ENCODE measurements at places on chromosomes 12 and 14.

DNA sequence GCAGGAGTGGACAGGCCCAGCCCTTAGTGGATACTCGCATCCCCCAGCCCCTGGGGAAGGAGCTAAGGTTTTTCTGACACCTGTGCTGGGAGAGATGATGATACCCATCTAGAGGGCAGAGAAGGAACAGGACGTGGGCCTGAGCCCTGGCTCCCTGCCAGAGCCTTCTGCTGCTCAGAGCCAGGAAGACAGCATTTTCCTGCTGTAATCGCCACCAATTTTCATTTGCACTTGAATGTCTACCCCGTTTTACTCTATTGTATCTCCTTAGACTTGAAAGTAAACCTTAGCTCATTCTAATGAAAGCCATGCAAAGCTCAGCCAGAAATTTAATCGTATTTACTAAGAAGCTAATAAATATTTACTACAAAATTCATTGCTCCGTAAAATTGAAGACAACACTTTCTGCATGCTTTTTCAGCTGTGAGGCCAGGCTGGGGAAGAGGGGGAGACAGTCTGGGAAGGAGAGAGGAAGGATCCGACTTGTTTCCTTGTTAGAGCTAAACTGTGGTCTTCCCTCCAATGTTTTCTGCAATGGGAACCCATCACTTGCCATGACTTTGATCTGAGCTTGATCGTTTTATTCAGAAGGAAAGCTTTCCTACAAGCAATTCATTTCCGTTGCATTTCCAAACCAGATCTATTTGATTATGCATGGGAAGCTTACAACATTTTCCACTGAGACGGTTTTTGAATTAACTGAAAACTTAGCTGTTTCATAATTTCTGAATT, 17.6 kb upstream of the TRAF3 start:
- DNase-seq: no peak

DNA sequence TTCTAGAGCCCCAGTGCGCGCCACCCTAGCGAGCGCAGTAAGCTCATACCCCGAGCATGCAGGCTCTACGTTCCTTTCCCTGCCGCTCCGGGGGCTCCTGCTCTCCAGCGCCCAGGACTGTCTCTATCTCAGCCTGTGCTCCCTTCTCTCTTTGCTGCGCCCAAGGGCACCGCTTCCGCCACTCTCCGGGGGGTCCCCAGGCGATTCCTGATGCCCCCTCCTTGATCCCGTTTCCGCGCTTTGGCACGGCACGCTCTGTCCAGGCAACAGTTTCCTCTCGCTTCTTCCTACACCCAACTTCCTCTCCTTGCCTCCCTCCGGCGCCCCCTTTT, 791 bp downstream of the TMEM233 start:
- DNase-seq: no peak

- no peak for DNase-seq
Observed at GRCh38 chr12:123151457-123152454, 866 bp upstream of the PITPNM2 start.

GRCh38 chr14:81219759-81220579, 790 bp downstream of the GTF2A1 start:
- DNase-seq: no peak

DNA sequence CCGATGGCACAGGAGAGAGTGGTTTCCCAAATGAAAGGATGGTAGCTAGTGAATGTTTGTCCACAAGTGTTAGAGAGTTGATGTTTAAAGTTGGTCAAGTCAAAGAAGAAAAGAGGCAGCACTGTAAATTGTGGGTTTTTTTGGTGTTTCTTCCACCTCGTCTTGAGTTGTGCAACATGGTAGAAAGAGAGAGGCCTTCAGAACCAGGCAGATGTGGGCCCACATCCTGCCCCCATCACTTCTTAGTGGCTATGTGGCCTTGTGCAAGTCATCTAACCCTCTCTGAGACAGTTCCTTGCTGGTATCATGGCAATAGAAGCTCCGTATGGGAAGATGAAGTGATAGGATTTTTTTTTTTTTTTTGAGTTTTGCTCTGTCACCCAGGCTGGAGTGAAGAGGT, 60.8 kb downstream of the NDUFA12 start:
- no peak for DNase-seq

DNA sequence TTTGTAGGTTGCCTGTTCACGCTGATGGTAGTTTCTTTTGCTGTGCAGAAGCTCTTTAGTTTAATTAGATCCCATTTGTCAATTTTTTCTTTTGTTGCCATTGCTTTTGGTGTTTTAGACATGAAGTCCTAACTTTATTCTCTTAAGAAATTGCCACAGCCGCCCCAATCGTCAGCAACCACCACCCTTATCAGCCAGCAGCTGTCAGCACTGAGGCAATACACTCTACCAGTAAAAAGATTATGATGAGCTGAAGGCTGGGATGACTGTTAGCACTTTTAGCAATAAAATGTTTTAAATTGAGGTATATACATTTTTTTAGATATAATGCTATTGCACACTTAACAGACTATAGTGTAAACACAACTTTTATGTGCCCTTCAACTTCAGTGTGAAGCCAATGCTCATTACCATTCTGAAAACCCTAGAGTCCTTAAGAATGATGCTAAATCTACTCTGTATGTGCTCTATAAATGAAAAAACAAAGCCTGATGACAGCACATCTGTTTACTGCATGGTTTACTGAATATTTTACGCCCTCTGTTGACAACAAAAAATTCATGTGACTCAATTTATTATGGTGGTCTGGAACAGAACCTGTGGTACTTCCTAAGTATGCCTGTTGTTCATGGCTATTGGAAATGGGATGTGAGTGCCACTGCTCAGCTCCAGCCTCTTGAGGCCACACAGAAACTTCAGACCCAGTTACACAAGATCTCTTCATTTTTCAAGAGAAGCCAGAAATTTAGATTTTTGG, 197.4 kb downstream of the DUSP6 start:
- DNase-seq: no peak

DNA sequence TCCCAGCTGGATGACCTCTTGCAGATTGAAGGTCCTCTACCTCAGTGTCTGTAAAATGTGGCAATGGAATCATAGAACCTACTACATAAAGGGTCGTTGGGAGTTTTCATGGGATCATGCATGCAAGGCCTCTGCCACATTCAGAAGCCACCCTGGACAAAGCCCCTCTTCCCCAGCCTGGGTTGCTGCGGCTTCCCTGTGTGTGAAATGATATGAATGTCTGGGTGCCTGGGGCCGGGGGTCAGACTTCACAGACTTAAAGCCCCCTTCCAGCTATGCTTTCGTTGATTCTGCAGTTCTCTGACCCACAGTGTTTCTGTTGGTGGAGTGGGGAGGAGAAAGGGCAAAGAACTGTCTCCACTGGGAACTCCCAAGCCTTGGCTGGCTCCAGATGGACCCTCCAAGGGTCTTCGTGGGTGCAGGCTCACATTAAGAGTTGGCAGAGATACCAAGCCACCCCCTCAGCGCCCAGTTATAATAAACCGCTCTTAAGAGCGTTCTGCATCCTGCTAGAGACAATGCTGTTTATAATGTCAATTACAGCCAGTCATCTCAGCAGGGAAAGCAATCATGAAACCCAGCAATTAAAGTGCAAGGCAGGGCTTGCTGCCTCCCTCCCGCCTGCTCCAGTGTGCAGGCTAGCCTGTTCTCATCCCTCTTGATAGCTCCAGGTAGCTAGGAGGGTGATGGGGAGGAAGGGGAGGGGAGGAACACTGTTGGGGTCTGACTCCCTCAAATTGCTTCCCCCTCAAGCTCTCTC, 210.9 kb upstream of the FKBP4 start:
- DNase-seq: no peak

- DNase-seq: no peak
Observed at GRCh38 chr12:88437226-88437625, 143.0 kb downstream of the KITLG start.

DNA sequence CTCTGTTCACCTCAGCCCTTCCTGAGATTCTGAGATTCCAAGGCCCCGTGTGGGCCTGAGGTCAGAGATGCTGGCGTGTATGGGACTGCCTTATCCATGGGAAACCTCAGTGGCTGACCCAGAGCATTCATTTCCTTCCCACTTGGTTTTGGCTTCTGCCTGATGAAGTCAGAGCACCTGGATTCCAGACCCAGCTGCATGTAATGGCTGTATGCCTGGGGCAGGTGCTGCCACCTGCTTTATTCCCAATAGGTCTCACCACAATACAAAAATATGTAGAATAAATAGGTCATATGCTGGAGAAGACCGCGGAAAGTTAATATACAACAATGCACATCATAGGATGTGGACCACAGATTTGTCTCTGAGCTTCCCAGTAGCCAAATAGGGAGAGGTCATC, 25.6 kb downstream of the FIGNL2 start:
- DNase-seq: no peak

DNA sequence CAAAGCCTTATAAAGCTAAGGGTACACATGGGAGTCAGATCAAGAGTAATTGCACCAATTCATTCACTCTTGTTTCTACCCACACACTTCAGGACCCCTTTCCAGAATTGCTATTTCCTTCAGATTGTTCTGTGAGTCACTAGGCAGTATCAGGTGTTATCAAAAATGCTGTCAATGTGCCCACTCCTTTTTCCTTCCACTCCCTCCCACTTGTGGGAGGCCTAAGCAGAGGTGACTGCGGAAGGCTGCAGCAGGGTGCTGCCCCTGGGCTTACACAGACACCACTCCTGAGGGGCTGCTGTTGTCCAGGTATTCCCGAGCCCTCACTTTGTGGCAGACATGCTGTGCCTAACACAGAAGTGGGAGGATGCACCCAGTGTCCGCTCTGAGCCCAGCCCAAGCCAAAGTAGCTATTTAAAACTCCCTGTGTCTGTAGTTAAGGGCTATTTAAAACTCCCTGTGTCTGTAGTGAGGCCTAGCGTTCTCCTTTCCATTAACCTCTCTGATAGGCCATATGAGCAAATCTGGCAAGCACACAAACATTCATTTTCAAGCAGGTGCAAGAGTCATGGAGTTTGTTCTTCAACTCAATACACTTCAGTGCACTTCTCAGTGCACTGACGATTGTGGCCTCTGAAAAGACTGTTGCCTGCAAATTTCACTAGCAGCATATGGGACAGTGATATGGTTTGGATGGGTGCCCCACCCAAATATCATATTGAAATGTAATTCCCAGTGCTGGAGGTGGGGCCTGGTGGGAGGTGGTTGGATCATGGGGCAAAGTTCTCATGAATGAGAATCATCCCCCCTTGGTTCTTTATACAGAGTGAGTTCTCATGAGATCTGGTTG, 117.8 kb downstream of the PHLDA1 start:
- no peak for DNase-seq

- DNase-seq: no peak
Observed at GRCh38 chr12:69309461-69309860, 38.7 kb upstream of the LYZ start.

- DNase-seq: no peak
Observed at GRCh38 chr12:110426406-110426805, 22.9 kb upstream of the ANAPC7 start.

Measured in pons (tissue), 1 donor.